ENCODE measurements at places on chromosomes 3 and 15. TPM values are rescaled to one million over a fixed set of nuclear protein-coding genes. Genes with fewer than 3 reads are reported as not detected.

Gene C2CD4A
- 0.26 TPM for total RNA-seq

Gene NPAP1
- total RNA-seq: not detected

Gene CA12
- total RNA-seq: 1.3 TPM

DNA sequence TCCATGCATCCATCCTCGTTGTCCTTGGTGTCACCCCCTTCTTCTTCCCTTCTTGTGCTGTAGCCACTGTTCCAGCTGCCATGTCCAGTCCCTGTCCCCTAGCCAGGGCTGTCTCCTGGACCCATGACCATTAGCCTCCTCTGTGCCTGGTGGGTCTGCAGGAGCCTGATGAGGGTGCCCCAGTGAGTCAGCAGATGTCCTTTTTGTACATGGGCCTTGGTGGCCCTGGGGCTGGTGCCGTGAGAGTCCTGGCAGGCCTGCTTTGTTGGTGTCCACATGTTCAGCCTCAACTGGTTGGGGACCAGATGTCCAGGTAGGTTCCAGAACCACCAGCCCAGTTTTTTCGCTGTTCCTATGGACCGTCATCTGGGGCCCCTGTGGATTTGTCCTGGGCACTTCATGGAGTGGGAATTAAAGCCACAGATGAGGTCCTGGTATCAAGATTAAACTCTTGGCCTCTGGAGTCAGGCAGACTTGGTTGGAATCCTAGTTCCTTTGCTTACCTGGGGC lies 66.1 kb downstream of the FBLN2 start:
- DNase-seq: no peak

DNA sequence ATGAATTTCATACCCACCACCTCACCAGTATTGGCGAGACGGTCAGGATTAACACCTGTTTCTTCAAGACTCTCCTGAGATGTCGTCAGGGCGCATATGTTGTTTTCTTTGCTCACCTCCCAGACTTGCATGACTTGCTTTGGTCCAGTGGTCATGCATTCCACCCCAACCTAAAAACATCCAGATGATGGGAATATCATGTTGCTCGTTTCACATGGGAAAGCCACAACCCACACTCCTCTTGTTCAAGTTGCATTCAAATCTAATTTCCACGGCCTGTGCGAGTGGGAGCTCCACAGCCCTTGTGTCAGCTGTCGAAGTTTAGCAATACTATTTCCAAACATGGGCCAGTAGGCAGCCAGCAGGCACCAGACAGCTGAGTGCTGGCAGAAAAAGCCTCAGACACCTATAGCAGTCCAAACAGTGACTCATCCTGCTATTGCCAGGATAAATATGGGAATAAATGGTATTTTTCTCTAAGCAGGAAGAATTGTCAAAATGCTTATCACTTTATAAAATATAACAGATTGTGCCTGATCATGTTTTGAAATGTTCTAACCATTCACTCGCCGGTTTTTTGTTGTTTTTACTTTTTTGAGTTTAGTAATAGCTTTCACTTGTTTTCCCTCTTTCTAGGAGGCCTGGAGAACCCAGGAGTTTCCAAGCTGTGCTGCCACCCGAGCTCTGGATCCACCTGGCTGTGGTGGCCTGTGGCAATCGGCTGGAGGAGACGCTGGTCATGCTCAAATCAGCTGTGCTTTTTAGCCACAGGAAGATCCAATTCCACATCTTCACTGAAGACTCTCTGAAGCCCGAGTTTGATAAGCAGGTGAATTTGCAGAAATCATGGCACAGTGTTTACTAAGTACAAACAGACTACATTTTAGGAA lies 20.1 kb downstream of the GXYLT2 start:
- DNase-seq: peak; percentile 40

- no peak for DNase-seq
Measured at GRCh38 chr3:98512576-98512975, 10.1 kb downstream of the CLDND1 start.

GRCh38 chr15:76994971-76995945 lies at the start of gene PSTPIP1:
Gene PSTPIP1 (plus strand): TSS chr15:76995126. CDS start chr15:76995574, 448 bp downstream.
- DNase-seq: no peak

DNA sequence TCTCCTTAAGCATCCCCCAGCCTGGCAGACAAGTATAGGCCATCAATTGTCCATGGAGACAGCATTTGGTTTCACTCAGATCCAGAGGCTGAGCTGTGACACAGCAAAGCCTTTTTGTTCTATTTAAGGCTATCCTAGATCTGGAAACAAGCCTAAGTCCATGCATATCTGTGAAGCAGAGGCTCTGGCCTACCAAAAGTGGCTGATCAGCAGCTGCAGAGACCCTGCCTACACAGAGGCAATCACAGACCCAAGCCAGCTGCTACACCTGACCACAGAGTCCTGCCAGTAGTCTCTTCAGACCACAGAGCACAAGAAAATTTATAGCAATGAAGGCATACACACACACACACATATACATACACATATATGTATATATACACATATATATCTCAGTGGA lies 501.7 kb upstream of the ARPP21 start:
- DNase-seq: no peak

- no peak for DNase-seq
Measured at GRCh38 chr3:87792198-87792533, 266.6 kb downstream of the CGGBP1 start.

- no peak for DNase-seq
Measured at GRCh38 chr3:89679686-89680085, 572.3 kb downstream of the EPHA3 start.

DNA sequence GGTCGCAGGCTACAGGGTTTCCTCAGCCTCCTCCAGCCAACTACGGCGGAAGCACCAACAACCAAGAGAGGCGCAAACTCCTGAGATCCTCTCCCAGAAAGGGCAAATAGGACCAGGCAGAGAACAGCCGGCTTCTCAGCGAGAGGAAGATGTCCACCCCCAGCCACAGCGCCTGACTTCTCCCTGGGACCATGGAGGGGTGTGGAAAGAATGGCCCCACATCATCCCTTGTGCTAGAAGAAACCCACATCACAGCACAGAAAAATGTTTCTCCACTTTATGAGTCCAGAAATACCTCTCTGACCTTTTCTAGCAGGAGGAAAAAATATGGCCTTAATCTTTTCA lies 105.7 kb downstream of the XXYLT1 start:
- no peak for DNase-seq

DNA sequence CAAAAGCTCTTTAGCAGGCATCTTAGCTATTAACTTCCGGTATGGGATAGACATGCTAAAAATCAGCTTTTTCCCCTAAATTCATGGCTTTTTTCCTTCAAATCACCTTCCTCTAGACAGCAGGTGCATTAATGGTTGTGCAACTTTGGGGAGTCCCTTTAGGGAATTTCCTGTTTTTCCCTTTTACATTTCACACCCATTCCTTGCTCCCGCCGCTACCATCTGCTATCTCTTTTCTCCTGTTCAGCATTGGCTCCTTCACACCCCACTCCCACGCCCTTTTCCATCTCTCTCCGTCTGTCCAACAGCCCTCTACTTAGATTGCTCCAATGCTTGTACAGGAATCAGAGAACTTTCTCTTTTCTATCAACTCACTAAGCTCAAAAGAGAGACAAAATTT lies 43.4 kb downstream of the FEZF2 start:
- no peak for DNase-seq

Measured in A172 (cell line).